Activated naive CD4-positive, alpha-beta T cell treated with anti-CD3 and anti-CD28 coated beads for 36 hours (primary cell): ENCODE measurements at places on chromosomes 2 and 18.
A peak's percentile ranks its signal among the peaks of the same experiment; 100 is the strongest.

DNA sequence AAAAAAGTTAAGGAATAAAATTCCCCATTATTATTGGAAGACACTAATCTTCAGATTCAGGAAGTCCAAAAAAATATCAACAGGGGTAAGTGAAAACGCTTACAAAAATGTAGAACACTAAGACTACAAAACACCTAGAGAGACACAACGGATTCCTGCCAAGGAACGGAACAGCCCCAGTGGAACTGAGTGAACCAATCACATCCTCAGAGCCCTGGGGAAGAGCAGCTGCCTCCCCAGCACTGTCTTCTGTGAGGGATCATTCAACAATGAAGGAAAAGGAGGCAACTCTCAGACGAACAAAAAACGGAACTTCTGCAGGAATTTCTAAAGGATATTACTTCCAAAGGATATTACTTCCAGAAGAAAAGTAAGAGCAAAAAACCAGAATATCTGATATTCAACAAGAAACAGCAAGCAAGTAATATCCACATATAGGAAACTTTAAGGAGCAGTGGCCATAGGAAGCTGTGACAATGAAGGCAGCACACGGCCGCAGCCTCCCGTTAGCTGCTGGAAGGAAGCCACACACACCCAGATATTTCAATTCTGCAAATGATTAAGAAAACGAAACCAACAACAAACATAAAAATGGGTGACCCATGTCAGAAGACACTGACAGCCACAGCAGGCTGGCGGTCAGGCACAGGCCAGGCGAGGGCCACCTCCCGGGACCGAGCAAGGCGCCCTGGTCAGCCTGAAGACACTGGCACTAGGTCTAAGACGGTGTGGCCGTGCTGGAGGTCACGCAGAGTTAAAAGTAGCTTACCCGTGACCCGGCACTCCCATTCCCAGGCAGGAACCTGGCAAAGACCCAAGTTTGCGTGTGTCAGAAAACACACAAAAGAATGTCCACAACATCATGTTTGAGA is 81.8 kb downstream of the HDAC4 start:
- DNase-seq, result peak; percentile 31

- DNase-seq, result no peak
These were observed 139.6 kb downstream of the TCF4 start for GRCh38 chr18:55448420-55448819.

GRCh38 chr2:227479865-227480475 is 8.0 kb downstream of the AGFG1 start:
- DNase-seq, result no peak

DNA sequence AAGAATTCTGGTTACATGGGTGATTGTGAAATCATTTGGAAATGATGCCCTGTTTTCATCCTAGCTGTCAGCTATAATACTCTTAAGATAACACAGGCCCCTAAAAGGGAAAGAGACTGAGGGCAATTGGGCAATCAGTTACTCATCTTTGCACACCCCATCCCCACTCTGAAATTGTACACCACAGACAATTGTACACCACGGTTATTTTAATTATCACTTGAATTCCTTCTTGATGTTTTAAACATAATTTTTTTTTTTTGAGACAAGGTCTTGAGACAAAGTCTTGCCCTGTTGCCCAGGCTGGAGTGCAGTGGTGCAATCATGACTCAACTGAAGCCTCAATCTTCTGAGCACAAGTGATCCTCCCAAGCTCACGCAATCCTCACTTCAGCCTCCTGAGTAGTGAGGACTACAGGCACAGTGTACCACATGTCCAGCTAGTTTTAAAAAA is 862.4 kb upstream of the ACVR2A start:
- DNase-seq, result no peak

GRCh38 chr2:157809212-157809611 is 66.9 kb downstream of the ACVR1 start:
- no peak for DNase-seq

DNA sequence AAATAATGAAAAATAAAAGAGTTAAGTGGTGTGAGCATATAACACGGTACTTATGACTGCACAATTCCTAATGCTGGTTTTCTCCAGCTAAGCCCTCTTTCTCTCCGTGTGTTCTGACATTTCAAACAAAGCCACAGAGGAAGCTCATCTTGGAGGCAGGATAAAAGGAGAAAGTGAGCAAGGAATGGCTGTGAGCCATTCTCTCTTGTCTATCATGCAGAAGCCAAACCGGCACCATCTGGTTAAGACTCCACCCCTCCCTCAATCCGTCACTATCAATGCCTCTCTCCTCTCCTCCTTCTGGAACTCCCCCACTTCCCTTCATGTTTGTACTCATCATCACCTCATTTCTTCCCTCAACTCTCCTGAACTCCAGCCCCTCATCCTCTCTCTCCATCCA is 210.4 kb downstream of the TMEM163 start:
- DNase-seq, result no peak

DNA sequence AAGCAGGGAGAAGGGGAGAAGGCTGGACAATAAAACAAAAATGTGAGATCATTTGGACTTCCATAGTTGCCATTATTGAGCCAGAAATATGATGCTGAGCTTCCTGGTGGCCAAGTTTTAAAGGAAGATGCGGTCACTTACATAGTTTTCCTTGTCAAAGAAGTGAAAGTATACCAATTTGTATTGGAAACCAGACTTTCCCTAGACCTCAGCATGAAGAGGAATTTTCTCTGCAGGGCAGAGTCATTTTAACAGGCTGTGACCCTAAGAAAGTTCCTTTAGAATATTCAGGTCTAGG is 111.0 kb downstream of the GATA6 start:
- no peak for DNase-seq

GRCh38 chr2:181038796-181039195 is 58.4 kb downstream of the UBE2E3 start:
- DNase-seq, result no peak

DNA sequence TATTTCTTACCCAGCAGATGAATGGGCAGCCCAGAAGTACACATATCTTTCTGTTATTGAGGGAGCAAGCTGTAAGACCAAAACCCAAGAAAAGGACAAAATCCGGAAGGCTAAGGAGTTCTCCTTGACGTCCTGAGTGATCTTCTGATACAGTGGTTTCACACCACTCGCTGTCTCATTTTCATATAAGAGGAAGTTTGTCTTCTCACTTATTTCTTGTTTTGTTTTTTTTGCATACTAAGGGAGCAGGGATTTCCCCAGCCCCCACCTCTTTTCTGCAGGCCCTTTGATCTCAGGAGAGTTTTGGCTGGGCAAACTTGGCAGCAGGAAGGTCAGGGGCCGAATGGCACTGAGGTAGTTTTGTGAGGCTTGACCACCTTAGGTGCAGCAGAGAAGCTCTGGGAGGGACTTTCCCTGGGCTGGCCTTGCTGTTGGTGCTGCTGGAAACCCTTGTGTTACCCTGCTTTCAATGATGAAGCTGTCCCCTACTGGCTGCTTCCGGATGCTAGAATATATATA is 13.3 kb downstream of the CHRNA1 start:
- DNase-seq, result peak; percentile 68

GRCh38 chr2:133459590-133459989 is 108.7 kb downstream of the NCKAP5 start:
- DNase-seq, result no peak

GRCh38 chr18:23341383-23341782 is 111.7 kb upstream of the RIOK3 start:
- peak; percentile 30 for DNase-seq

DNA sequence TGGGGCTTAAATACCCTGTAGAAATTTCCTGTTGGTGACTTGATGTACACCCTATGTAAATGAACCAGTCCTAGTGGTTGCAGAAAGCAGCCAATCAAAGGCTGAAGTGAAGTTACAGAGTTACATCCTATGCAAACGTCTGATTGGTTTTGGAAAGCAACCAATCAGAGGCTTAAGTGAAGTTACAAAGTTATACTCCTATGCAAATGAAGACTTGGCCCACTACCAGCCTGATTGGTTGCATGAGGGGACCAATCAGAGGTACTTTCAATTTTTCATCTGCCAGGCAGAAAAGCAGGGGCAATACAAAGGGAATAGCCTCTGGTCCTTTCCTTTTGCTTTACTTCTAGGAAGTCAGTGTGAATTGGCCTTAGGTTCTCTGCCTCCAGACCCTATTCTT is 13.6 kb upstream of the ZNF397 start:
- DNase-seq, result no peak

- DNase-seq, result peak; percentile 49
These were observed 36.0 kb downstream of the MRPL33 start for GRCh38 chr2:27807476-27807875.

GRCh38 chr2:200220251-200220650 is 86.2 kb upstream of the SPATS2L start:
- no peak for DNase-seq

GRCh38 chr18:39299152-39299551 is 1733.6 kb upstream of the CELF4 start:
- DNase-seq, result no peak

GRCh38 chr2:128269063-128269989 is 49.3 kb downstream of the HS6ST1 start:
- no peak for DNase-seq

DNA sequence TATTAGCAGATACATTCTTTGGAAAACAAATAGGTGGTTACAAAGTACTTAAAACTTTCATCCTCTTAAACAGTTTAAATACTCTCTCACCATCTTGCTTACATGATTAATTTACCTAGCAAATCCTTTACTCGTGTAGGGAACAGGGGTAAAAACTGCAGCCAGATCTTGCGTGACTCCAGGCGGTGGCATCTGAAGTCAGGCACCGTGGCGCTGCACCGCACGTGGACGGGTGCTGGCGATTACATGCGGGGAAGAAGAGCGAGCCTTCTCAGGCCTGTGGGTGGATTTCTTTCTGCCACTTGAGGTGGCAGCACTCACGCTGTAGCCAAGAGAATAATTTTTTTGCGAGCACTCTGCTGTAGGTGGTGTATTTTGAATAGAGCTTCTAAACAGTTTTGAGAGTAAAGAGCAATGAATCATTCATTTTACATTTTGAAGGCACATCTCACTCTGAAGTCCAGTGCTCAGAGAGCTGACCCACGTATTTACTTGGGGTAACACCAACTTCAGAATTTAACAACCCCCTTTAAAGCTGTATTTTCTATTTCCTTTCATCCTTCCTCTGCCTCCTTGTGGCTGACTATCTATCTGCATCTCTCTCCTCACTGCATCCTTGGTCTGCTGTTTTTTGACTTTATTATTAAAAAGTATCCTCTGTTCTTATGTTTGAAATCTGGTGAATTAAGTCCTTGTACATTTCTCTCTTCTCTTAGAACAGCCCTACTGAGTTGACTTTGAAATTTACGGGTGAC is 68.9 kb downstream of the EPAS1 start:
- DNase-seq, result no peak

GRCh38 chr18:8140841-8141501 is 468.3 kb upstream of the RAB12 start:
- no peak for DNase-seq

GRCh38 chr2:238920601-238921001 is 72.7 kb downstream of the TWIST2 start:
- no peak for DNase-seq

DNA sequence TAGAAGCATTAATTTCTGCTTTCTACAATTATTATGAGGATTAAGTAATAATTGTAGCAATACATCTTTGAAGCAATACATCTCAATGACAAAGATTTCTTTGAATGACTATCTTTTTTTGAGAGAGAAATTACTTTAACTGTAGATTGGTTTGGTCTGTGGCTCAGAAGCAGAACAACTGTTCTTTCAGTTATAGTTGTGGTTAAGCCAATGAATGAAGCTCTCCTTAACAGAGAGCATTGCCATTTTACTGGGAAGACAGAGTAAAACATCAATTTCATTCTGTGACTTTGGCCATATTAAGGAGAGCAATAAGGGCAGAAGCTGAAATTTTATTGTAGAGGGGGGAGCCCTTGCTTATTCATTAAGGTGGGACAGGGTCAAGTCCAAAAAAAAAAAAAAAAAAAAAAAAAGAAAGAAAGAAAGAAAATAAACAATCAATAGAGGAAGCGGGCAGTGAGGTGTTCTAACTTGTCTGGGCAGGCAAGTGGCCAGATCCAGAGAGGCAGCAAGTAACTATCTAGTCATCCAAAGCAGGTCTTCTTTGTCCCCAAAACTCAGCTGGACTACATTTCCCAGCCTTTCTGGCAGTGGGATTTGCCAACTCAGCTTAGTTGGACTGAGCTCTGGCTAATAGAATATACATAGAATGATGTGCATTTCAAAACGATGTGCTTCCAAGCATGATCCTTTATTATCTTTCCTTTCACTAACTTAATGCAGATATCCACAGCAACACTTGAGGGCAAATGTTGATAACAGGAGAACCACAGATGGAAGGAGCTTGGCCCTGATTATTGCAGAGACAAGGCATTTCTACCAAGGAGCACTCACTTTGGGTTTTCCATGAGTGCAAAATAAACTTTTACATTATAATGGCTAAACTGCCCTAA is 462.7 kb upstream of the CDH20 start:
- no peak for DNase-seq

GRCh38 chr2:227834423-227834822 is 20.8 kb downstream of the CCL20 start:
- DNase-seq, result no peak

GRCh38 chr2:71191570-71191943 is 35.3 kb downstream of the PAIP2B start:
- no peak for DNase-seq

GRCh38 chr2:75211266-75211770 is 12.0 kb upstream of the TACR1 start:
- DNase-seq, result no peak

GRCh38 chr18:28175930-28176697 is 816 bp downstream of the CDH2 start:
- no peak for DNase-seq

- no peak for DNase-seq
These were observed 120.3 kb downstream of the FAM161A start for GRCh38 chr2:61733563-61733962.

DNA sequence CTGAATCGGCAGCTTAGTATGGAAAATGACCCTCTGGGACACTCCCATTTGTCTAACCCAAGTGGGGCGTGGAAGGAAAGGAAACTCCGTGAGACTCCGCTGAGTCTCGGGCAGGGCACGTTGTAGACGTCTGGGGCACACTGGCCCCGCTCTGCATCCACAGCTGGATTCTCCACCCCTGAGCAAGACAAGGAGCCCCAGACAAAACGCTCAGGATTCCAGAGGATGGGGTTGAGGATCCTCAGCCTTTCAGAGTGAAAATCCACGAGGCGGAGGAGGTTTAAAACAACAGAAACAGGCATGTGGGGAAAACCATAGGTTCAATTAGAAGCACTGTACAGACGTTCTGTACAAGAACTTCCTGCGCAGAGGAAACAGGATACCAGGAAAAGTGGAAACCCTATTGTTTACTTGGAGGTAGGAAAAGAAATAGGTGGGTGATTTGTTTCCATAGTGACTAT is 124.9 kb upstream of the ZNF236 start:
- DNase-seq, result no peak

DNA sequence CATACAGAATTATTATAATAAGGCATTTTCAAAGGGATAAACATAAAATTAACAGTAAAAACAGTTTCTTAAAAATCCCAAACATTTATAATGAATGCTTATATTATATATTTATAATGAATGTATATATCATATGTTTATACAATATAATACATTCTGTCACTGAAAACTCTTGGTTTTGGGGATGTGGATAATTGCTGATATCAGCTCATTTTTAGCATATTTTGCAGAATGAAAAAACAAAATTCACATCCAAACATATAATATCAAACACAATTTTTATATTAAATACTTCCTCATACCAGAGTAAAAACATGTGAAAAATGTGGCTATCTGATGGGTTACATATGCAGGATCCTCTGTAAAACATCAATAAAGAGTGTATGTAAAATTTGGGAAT is 202.7 kb upstream of the KLHL14 start:
- no peak for DNase-seq
